ENCODE measurements at places on chromosomes 2 and 18.

- no peak for DNase-seq
These were observed 19.5 kb downstream of the INPP1 start for GRCh38 chr2:190362894-190363293.

GRCh38 chr2:172864182-172864581, 128.5 kb downstream of the RAPGEF4 start:
- peak; percentile 18 for DNase-seq

GRCh38 chr2:201520201-201520600, 68.7 kb downstream of the STRADB start:
- DNase-seq = no peak

DNA sequence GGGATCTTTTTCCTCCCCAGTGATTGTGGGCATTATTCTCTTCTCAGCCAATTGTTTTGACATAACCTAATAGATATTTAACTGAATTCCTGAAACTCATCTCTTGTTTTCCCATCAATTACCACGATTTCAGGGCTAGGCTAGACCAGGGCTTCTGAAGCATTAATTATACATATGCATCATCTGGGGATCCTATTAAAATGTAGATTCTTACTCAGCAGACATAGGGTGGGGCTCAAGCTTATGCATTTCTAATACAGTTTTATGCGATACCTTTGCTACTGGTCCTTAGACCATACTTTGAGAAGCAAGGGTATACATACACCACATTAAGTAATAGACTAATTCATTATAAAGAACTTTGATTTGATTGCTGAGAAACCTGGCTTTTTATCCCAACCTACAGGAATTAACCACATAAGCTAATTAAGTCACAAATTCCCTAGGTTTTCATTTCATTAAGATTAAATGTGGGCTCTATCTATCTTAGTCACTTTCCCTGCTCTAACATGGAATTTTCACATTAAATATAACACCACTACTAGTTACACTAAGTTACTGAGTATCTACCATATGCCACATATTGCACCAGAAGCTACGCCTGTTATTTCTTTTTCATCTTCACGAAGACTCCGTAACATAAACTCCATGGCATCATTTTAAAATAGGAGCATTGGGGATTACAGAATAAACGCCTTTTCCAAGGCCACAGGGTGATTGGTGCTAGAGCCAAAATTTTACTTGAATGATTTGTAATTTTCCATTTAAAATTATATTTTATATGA, 417.5 kb downstream of the DPP10 start:
- DNase-seq = no peak

- no peak for DNase-seq
These were observed 10.1 kb upstream of the SPAG16 start for GRCh38 chr2:213274143-213274542.

- peak; percentile 65 for DNase-seq
These were observed 138.0 kb downstream of the CTIF start for GRCh38 chr18:48676756-48677368.

- no peak for DNase-seq
These were observed 304.6 kb downstream of the XIRP2 start for GRCh38 chr2:167192833-167193232.

DNA sequence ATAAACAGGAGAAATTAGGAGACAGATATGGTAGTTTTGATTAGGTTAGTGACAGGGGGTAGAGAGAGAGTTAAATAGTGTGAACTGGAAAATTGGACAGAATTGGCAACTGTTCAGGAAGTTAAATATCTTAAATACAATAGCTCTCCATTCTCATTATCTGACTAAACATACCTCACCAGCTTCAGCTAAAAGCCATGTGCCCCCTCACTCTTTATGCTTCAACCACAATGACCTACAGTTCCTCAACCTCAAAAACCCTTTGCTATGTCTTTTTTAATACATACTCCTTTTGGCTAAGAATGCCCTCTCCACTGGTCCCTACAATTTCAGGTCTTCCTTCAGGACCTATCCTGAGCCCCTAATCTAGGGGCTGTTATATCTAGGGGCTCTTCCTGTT, 740.2 kb upstream of the ZEB2 start:
- no peak for DNase-seq

Measured in activated CD4-positive, alpha-beta T cell treated with anti-CD3 and anti-CD28 coated beads, Interleukin-2, amount 50 U/mL, for 1 hour (primary cell).